Prostate gland (tissue), 2 donors: ENCODE measurements at places on chromosomes 11 and 22. TPM values are rescaled to one million over a fixed set of nuclear protein-coding genes. Genes with fewer than 3 reads are reported as not detected.

GRCh38 chr11:69249311-69250185 lies 44.4 kb upstream of the MYEOV start:
- DNase-seq = no peak

Gene BTBD18
- total RNA-seq = 1.0 TPM

DNA sequence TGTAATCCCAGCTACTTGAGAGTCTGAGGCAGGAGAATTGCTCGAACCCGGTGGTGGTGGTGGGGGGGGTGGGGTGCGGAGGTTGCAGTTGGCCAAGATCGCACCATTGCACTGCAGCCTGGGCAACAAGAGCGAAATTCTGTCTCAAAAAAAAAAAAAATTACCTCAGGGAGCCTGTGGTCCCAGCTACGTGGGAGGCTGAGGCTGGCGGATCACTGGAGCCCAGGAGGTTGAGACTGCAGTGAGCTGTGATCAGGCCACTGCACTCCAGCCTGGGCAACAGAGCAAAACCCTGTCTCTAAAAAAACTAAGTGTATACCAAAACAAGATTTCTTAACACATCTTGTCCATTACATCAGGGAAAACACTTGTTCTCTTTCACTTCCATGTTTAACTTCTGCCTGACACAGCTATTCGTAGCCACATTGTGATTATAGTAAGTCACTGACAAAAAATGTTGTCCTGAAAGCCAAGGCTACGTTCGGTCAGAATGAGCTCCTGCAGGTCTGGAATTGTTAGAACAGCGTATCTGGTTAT lies 1.4 kb downstream of the TMEM80 start:
- no peak for DNase-seq

- DNase-seq = no peak
Observed at GRCh38 chr11:100682247-100682969, 4.7 kb upstream of the ARHGAP42 start.

GRCh38 chr11:2728663-2729332 lies 29.0 kb upstream of the KCNQ1OT1 start:
- DNase-seq = no peak

Gene OR5B21
- not detected for total RNA-seq

GRCh38 chr11:93532281-93532789 lies 10.9 kb downstream of the SMCO4 start:
- DNase-seq = no peak

- DNase-seq = no peak
Observed at GRCh38 chr11:17931595-17931994, 81.3 kb downstream of the SERGEF start.

Gene RIBC2
- total RNA-seq = 7.4 TPM

GRCh38 chr22:20528405-20528978 lies 21.1 kb downstream of the MED15 start:
- no peak for DNase-seq

Gene IFITM1
- 182 TPM for total RNA-seq

- peak; percentile 77 for DNase-seq
Observed at GRCh38 chr11:19679952-19680828, 32.4 kb upstream of the NAV2 start.

Gene KCNJ1
- total RNA-seq = not detected

Gene GVQW3
- total RNA-seq = 1.1 TPM

- DNase-seq = no peak
Observed at GRCh38 chr22:27213294-27213693, 555.9 kb downstream of the MIAT start.

DNA sequence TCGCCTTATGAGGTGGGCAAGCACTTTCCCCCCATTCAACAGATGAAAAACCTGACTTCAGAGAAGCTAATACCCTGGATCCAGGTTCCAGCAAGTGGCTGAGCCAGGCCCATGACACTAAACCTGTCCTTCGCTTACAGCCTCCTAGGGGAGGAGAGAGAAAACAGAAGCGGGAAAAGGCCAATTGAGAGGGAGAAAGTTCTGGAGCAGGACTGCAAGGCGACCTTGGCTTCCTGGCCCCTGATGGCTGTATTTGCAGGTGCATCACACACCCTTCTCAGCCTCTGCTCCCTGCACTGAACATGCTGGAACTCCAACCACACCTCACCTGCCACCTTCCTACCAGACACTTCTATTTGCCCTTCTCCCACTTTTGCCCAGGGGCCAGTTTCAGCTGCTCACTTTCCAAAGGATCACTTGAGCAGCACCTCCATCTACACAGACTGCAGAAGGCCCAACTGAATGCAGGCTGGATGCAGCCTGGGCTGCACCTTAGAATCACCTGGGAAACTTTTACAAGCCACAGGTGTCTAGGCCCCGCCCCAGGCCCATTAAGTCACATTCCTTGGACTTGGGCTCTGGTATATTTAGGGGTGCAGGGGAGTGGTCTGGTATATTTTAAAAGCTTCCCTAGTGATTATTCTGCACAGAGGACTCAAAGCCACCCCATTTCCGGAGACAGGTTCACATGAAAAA lies 14.3 kb upstream of the ADA2 start:
- DNase-seq = no peak

DNA sequence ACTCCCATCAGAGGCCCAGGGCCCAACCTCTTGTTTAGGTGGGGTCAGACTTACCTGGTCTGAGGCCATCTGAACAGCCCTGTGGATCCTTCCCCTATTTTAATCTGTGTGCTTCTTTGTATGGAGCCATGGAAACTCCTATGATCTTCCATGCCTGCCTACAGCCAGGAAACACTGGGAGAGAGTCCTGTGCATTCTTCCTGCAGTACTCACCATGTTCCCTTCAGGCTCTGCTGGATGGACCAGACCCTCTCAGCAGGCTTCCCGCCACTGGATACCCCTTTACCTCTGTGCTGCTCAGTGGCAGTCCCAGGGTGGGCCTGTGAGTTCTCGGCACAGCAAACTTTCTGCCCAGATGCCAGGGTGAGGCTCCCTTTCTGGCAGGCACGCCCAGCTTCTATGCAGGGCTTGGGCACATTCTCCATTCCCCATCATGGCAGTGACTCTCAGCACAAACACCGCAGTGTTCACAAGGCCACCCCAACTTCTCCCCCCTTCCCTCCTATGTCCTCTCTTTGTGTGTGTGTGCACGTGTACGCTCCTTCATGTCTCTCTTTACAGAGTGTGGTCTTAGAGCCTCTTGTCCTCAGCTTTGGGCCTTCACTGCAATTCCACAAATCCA lies 34.8 kb downstream of the NEU3 start:
- DNase-seq = no peak

DNA sequence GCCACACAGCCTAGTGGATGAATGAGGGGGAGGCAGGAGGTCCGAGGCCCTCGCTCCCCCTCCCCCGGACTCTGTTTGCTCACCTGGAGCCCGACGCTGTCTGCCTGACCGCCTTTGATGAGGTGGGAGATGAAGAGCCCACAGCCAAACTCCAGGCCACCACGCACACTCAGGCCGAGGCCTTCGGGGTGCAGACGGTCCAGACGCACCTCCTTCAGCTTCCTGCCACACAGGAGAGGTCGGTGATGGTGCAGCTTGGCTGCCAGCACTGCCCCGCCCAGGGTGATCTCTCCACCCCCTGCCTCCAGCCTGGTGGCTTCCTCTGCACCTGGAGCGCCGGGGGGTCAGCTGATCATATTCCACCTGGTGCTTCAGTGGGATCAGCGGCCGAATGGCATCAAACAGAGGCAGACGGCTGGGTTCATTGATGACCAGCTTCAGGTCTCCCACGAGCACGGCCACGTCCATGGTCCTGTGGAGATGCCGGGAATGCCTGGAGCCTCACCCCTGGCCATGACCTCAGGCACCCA lies 13.1 kb downstream of the USH1C start:
- no peak for DNase-seq

DNA sequence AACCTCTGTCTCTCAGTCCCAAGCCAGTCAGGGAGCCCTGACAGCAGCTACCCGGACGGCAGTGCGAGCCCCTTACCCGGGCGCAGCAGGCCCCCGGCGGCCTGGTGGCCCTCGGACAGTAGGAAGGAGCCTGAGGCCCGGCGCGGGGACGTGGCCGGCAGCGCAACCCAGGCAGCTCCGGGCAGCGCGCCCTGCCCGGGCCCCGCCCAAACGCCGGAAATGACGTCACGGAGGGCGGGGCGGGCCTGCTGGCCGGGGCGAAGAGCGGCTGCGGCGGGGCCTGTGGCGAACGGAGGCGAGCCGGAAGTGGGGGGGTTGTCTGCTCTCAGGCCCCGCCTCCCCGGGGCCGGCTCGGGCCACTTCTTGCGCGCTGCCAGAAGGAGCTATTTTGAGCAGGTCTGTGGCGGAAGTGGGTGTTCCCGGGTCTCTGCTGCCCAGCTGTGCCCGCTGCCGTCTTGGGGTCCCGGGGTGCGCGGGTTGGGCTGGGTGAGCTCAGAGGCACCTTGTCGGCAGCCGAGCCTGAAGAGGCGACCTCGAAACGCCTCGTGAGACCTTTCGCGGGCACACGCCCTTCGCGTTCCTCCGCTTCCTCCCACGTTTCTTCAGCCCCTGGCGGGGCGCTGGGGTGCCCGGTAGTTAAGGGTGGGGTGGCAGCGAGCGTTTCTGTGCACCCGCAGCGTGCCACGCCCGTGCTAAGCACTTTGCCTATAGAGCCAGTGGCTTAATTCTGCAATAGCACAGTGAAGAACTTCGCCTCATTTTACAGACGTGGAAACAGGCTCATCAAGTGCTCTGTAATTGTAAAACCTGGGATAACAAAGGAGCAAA lies at the start of gene C11orf24:
C11orf24 (minus strand) TSS at position 193 of the 828 bp plus-strand sequence. CDS start 8,206 bp downstream, outside the sequence.
- DNase-seq = peak; percentile 95

DNA sequence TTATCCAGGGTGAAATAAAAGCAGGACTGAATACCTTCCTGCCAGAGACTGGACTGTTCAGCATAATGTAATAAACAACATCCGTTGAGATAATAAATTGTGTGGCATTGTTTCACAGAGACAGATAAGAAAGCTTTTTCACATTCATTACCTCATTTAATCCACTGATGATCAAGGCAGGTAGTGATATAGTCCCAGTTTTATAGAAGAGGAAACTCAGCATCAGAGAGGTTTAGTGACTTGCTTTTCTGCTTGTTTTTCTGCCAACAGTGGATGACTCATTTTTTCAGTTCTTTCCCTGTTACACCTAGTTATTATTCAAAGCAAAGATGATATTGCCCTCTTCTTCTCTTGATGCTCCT lies 4.0 kb downstream of the MYO18B start:
- no peak for DNase-seq

- DNase-seq = no peak
Observed at GRCh38 chr22:43666457-43666856, 145.6 kb downstream of the EFCAB6 start.

GRCh38 chr11:112665291-112665690 lies 295.9 kb upstream of the NCAM1 start:
- DNase-seq = no peak

Gene LIN7C
- total RNA-seq = 48.7 TPM

Gene ARAP1
- total RNA-seq = 95.2 TPM

- no peak for DNase-seq
Observed at GRCh38 chr11:74142624-74143023, 28.2 kb downstream of the C2CD3 start.

DNA sequence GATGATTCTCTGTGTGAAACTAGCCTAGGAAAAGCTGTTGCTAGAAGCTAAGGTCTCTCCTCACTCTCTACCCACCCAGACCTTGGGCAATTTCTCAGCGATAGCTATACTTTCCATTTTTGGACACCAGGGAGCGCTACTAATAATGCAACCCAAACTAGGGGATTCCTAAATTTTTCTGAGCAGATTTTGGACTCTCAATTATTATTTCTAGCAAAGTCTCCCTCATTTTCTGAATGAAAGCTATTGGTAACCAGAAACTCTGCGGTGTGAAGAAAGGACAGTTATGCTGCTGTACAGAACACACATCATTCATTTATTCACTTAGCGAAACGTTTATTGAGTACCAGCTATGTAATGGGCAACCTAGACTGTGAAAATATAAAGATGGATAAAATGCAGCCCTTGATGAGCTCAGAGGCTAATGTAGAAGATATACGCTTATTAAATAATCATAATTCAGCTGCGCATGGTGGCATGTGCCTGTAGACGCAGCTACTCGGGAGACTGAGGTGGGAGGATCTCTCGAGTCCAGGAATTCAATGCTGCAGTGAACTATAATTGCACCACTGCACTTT lies 6.1 kb upstream of the STIM1 start:
- peak; percentile 31 for DNase-seq

- no peak for DNase-seq
Observed at GRCh38 chr11:125464270-125464662, 31.8 kb downstream of the FEZ1 start.

Gene TRIM22
- 47.4 TPM for total RNA-seq

DNA sequence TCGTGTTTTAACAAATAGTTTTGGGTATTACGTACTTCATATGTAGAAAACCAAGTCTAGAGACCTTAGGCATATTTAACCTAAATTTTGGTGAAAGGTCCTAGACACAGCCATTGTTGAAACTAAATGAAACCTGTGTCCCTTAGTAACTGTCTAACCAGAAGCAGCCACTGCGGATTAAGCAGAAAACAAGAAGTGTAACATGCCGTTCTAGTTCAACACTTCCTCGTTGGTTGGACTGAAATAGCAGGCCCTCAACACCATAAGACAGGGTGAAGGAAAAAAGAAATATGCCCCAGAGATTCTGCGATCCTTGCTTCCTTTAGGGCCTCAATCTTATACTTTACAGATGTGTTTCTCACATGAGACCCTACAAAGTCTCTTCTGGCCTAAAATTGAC lies 2.0 kb downstream of the NAA40 start:
- no peak for DNase-seq

- no peak for DNase-seq
Observed at GRCh38 chr22:47928631-47929030, 1166.2 kb downstream of the TBC1D22A start.

DNA sequence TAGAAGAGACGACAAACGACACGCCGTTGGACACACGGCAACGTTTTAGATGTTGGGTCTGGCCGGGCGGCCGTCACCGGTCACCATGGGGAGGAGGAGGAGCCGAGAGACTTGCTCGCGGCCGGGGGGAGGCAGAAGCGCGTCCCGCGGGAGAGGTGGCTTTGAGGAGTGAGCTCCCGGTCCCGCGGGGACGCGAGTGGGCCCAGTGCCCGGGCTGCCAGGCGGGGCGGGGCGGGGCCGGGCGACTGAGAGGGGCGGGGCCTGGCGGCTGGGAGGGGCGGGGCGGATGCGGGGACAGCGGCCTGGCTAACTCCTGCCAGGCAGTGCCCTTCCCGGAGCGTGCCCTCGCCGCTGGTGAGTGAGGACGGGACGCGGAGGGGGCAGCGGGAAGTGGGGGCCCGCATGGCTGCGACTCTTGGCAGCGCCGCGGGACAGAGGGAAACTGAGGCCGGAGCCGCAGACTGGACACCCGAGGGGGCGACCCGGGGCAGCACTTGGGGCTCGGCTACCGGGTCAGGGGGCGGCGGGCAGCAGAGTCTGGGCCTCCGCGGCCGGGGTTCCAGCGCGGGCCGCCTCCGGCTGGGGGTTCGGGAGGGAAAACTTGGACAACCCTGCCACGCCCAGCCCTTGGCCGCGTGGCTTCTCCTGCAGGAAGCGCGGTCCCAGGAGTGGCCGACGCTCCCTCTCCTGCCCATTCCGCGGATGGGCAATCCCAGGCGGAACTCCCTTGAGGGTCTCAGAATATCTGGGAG lies at the start of gene TSPO:
TSPO (plus strand) TSS at position 309 of the 752 bp plus-strand sequence. CDS start 7,680 bp downstream, outside the sequence.
- DNase-seq = peak; percentile 78

Gene SLC37A2
- 10.2 TPM for total RNA-seq

Gene CCDC89
- total RNA-seq = 1.4 TPM

GRCh38 chr11:8871171-8871775 lies 39.7 kb upstream of the AKIP1 start:
- DNase-seq = peak; percentile 37
